Thoracic aorta (tissue), 2 donors: ENCODE measurements at places on chromosomes 1 and 21. TPM values are rescaled to one million over a fixed set of nuclear protein-coding genes. Genes with fewer than 3 reads are reported as not detected.
A peak's percentile ranks its signal among the peaks of the same experiment; 100 is the strongest.

NDC1 gene
- total RNA-seq = 4.2 TPM

ZBTB8OS gene
- total RNA-seq = 29.8 TPM

- peaks cover 62% of the 10 kb centered on the region for H3K4me1 ChIP-seq
- peak overlapping the region; percentile 44 for H3K4me3 ChIP-seq
- H3K27ac ChIP-seq = peak overlapping the region; percentile 76
Measured at GRCh38 chr1:8408151-8408839, 90.4 kb downstream of the SLC45A1 start.

- H3K27ac ChIP-seq = no peak overlapping the region
- H3K4me3 ChIP-seq = no peak overlapping the region
- H3K4me1 ChIP-seq = no peaks in the 10 kb centered on the region
Measured at GRCh38 chr21:44653123-44653522, 1.3 kb downstream of the KRTAP12-4 start.
